BJ (cell line): ENCODE measurements at places on chromosomes 6 and 20.

- no peak for DNase-seq
Measured at GRCh38 chr6:144488590-144488989, 203.5 kb downstream of the UTRN start.

DNA sequence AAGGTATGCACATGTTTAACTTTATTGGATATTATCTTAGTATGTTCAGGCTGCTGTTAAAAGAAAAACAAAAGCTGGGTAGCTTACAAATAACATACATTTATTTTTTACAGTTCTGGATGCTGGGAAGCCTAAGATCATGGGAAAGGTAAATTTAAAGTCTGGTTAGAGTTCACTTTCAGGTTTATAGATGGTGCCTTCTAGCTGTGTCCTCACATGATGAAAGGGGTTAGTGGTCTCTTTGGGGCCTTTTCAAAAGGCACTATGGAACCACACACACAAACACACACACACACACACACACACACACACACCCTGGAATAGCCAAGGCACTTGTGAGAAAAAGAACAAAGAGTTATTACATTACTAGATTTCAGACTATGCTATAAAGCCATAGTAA, 805.8 kb upstream of the GJE1 start:
- DNase-seq = no peak

DNA sequence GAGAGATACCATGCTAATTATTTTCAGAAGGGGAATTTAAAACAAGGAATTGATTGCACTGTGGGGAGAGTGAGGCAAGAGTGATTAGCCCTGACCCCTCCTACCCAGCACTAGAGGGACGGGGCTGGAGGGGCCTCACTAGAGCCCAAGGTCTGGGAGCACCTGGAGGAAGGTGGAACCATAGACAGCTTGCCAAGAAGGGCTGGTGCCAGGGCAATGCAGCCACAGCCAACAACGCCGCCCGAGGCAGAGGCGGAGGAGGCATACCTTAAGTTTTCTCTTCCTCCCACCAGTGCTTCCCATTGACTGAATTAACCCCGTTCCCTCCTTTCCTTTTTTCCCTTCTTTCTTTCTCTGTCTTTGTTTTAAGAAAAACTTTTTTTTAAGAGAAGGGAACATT, 40.0 kb downstream of the IYD start:
- no peak for DNase-seq

DNA sequence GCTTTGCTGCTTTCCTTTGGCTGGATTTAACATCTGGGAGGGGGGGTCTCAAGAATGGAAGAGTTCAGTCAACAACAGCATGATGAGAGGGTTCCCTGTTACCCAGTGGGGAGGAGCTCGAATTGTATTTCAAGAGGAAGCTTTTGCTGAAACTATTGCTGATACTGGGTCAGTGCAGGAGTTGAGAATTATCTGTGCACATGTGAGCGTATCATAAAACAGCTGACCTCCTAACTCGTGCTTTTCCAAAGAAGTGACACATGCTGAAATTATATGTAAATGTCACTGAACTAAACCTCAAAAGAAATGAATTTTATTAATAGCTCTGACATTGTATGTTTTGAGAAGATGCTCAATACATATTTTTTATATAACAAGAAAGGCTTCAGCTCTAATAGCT, 96.3 kb downstream of the PHF3 start:
- DNase-seq = no peak

GRCh38 chr6:41418741-41419140, 83.3 kb downstream of the NCR2 start:
- no peak for DNase-seq

DNA sequence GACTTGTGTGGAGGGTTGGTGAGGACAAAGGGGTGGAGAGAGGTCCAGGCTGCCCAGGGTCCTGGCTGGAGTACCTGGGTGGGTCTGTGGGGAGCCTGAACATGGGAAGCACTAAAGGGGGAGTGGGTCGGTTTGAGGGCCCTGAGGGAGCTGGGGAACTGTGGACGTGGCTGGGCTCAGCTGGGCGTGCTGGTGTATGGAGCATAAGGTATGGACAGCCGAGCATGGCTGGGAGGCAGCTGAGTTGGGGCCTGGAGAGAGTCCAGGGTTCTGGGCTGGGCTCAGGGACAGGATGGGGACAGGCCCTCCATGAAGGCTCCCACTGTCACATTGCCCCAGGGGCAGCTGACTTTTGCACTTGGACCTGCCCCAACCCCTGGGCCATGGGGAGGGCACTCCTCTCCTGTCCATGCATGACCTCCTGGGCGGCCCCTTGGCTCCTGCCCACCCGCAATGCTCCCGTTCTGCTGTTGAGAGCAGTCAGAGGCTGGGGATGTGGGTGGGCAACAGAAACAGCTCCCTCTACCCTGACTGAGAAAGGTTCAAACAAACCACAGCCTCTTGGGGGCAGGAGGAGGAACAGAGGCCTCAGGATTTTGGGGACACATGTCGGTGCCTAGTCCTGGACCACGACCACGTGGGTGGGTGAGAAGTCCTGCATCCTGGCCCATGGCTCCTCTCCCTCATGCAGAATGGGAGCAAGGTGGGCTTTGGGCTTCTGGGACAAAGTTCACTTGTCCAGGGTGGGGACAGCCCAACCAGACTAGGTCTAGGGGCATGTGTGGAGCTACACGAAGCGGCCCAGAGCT, 4.5 kb downstream of the C20orf204 start:
- no peak for DNase-seq

DNA sequence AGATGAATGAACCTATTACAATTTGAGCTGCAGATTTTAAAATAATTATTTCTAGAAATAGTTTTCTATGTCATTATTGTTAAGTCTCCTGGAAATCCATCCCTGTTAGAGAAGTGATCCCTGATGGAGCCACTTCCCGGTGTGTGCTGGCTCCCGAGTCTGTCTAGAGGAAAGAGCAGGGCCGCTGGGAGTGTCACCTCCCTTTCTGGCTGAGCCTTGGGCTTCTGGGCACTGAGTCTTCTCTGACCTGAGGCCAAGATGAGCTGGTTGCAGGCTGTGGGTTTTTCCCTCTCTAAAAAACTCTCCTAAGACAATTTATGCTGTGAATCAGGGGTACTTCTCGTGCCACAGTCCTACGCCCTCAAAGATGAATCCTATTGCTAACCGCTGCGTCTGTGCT, 28.8 kb upstream of the TCFL5 start:
- DNase-seq = no peak

DNA sequence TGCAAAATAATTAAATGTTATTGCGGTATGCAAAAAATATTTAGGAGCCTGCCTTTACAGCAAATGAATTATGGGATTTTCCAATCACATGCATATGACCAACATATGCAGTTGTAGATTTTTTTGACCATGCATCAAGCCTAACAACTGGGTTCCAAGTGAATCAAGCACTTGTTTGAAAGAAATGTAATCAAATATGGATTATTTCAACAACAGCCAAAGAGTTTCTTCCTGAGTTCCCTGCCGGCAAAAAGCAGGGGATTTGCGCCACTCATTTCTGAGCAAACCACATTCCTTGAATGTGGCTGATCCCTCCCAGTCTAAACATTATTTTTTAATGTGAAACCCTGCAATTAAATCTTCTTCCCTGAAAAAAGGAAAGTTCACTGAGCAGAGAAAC, 100.1 kb upstream of the ADTRP start:
- DNase-seq = no peak

GRCh38 chr6:11236076-11236750, 3.7 kb upstream of the NEDD9 start:
- no peak for DNase-seq

GRCh38 chr6:35173044-35173426, 31.9 kb upstream of the TCP11 start:
- no peak for DNase-seq

GRCh38 chr6:100078509-100078908, 84.5 kb upstream of the MCHR2 start:
- no peak for DNase-seq

DNA sequence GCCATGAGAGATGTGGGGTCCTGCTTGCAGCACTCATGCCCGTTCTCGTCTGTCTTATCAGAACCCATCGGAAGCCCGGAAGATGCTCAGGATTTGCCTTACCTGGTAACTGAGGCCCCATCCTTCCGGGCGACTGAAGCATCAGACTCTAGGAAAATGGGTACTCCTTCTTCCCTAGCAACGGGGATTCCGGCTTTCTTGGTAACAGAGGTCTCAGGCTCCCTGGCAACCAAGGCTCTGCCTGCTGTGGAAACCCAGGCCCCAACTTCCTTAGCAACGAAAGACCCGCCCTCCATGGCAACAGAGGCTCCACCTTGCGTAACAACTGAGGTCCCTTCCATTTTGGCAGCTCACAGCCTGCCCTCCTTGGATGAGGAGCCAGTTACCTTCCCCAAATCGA, 8.3 kb downstream of the PI16 start:
- DNase-seq = no peak

DNA sequence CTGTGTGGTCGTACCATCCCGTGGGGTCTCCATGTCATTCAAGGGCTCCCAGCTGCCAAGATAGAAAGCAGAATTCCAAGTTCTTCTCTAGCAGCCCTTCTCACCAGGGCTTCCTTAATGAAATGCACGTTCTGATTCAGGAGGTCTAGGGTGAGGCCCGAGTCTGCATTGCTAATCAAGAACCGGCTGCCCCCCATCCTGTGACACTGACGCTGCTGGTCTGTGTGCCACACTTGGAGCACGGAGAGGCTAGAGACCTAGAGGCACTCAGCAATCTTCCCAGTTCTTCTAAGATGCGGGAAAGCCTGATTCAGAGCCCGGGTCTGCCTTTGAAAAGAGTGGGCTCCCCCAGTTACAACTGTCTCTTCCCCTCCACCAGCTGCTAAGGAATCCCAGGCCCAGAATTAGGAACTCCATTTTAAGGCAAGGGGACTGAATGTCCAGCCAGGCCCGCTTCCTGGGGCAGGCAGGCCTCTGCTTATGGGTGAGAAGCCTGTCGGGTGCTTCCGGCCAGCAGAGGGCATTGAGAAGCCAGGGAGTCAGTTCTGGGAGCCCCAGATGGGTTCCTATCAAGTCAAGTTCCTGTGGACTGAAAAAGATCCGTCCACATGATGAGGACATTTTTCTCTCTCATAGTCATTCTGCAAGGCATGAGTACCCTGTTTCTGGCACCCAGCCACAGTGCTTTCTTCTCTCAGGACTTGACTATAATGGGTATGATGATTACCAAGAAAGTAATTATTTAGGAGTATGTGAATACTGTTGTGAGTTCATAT, 69.8 kb upstream of the RIN2 start:
- peak; percentile 61 for DNase-seq
